ENCODE measurements at places on chromosomes 5 and 9.
A peak's percentile ranks its signal among the peaks of the same experiment; 100 is the strongest.

DNA sequence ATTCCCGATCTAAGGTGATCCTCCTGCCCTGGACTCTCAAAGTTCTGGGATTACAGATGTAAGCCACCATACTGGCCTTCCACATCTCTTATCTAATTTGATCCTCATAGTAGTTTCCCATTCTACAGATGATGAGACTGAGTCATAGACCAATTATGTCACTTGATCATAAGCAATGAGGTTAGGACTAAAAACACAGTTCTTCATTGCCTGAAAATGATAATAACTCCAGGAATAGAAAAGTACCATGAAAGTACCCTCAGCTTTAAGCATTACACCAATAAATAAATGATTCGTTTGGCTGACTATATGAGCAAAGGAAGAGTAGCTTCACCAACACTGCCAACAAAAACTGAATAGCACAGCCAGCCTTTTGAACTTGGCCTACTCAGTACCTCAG lies 389.5 kb downstream of the ACTL7B start:
- DNase-seq = no peak

GRCh38 chr5:11619339-11620024 lies 284.8 kb downstream of the CTNND2 start:
- DNase-seq = no peak

DNA sequence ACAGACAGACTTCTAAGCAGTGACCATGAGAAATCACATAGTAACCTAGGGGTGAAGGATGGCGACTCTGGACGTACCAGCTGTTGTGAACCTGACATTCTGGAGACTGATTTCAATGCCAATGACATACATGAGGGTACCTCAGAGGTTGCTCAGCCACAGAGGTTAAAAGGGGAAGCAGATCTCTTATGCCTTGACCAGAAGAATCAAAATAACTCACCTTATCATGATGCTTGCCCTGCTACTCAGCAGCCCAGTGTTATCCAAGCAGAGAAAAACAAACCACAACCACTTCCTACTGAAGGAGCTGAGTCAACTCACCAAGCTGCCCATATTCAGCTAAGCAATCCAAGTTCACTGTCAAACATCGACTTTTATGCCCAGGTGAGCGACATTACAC lies 38.0 kb upstream of the CCDC152 start:
- no peak for DNase-seq

GRCh38 chr9:27278374-27278773 lies 18.6 kb downstream of the EQTN start:
- DNase-seq = peak; percentile 20

- no peak for DNase-seq
Observed at GRCh38 chr5:99349787-99350186, 421.0 kb upstream of the CHD1 start.

- no peak for DNase-seq
Observed at GRCh38 chr9:114174876-114175771, 19.8 kb downstream of the COL27A1 start.

DNA sequence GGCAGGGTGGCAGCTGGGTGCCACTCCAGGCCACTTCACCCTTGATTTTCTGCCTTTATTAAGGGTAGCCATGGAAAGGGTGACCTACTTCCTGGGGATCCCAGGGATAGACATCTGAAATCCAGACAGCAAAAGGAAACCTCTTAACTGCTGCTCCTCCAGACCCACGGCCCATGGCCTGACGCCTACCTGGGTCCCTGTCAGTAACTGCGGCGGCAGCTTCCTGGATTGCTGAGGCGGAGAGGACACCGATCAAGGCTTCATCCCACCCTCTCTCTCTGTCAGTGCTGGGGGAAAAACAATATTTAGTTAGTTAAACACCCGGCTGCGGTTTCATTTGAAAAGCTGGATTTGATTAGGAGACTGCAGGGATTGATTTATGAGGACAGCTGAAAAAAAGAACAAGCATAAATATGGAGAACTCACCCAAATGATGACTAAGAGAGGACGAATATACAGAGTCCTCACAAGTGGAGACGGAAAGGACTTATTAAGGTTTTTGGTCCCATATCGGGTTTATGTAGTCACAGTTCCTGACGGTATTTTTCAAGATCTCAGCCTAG lies 158.7 kb upstream of the KLF4 start:
- peak; percentile 55 for DNase-seq

DNA sequence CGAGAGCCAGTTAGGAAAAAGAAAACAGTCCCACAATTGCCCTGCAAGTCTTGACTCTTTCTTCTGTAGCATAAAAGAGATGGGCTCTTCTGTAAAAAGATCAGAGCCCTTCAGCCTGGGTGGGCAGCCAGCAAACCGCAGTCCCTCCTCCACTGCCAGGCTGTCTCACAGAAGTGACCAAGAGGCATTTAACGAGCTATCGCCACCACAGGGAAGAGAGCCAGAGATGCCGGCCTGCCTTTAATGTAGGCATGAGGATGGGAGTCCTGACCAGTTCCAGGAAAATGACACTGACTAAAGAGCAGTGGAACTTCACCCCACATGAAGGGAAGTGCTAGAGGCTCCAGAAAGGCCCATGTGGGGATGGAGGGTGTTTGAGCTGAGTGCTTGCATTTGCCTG lies 264.6 kb downstream of the NDUFS4 start:
- no peak for DNase-seq

- no peak for DNase-seq
Observed at GRCh38 chr5:122944051-122944450, 92.5 kb downstream of the PPIC start.

DNA sequence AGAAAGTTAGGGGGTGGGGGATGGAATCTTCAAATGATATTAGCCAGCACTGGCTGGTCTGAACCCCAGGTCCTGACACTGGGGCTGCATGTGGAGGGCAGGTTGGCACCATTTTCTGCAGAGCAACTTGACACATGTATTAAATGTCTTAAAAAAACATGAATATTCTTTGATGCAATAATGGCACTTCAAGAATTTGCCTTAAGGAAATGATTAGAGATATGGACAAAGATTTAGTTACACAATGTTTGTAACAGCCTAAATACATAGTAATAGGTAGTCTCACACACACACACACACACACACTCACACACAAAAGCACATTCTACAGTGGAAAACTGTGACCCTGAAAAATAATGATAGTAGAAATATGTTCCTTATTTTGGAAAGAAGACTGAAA lies 3.6 kb downstream of the SVEP1 start:
- peak; percentile 49 for DNase-seq

DNA sequence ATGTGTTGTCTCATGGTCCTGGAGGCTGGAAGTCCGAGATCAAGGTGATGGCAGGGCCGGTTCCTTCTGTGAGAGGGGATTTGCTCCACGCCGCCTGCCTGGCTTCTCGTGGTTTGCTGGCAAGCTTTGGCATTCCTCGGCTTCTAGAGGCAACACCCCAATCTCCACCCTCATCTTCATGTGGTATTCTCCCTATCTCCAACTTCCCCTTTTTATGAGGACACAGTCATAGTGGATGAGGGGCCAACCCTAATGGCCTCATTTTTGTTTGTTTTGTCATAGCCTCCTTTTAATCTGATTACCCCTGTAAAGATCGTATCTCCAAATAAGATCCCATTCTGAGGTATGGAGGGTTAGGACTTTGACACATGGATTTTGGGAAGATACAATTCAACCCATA lies 41.7 kb upstream of the CLK4 start:
- no peak for DNase-seq

GRCh38 chr5:146203011-146203871 lies at the start of gene RBM27:
TSS of gene RBM27 (plus strand) at chr5:146203605. CDS start at chr5:146203766, 161 bp downstream.
- DNase-seq = peak; percentile 99

DNA sequence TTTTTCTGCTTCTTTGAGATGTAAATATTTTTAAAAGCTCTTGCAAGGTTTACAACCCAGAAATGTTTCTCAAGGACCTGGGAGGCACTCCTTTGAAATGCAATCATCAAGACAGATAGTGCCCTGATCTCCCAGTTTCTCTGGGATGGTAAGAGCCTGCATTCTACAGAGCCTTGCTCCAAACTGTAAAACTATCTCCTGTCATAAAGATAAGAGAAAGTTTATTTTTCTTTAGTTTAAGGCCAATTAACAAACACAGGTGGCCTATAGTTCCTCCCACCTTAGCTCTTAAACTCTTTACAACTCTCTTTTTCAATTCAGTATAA lies 1231.1 kb upstream of the NUDT12 start:
- no peak for DNase-seq

All from fibroblast of the aortic adventitia (primary cell).